Activated CD4-positive, alpha-beta memory T cell treated with anti-CD3 and anti-CD28 coated beads for 36 hours (primary cell): ENCODE measurements at places on chromosomes 5 and 9. TPM values are rescaled to one million over a fixed set of nuclear protein-coding genes. Genes with fewer than 3 reads are reported as not detected.

Gene F2RL2
- not detected for total RNA-seq

Gene WNT8A
- not detected for total RNA-seq

Gene SLC6A7
- not detected for total RNA-seq

Gene PCAT7
- total RNA-seq, result not detected

Gene C5orf47
- not detected for total RNA-seq

Gene SH2D3C
- total RNA-seq, result 34.5 TPM

DNA sequence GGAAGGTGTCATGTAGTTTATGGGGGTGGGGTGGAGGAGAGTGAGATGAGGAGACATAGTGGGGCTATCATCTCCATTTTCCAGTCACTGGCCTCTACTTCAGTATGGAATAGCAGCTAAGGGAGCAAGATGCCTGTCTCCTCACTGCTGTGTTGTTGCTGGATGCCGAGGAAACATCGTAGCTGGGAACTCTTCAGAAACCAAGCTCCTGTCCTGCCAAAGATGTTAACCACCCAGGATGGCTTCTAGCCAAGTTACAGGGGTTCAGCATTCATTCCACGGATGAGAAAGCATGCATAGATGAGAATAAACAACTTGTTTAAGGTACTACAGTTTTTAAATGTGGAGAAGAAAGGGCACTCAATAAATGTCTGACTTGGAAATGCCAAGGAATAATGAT is 226.5 kb downstream of the ASTN2 start:
- no peaks in the 10 kb centered on the region for H3K27me3 ChIP-seq
- H3K4me3 ChIP-seq, result no peak overlapping the region
- DNase-seq, result no peak
- H3K36me3 ChIP-seq, result no peaks in the 10 kb centered on the region

GRCh38 chr5:10317825-10318682 is 10.4 kb upstream of the CMBL start:
- peak; percentile 22 for DNase-seq
- no peak overlapping the region for H3K4me3 ChIP-seq
- H3K36me3 ChIP-seq, result no peaks in the 10 kb centered on the region
- H3K4me1 ChIP-seq, result peaks cover 5% of the 10 kb centered on the region
- H3K27me3 ChIP-seq, result peaks cover 2% of the 10 kb centered on the region

DNA sequence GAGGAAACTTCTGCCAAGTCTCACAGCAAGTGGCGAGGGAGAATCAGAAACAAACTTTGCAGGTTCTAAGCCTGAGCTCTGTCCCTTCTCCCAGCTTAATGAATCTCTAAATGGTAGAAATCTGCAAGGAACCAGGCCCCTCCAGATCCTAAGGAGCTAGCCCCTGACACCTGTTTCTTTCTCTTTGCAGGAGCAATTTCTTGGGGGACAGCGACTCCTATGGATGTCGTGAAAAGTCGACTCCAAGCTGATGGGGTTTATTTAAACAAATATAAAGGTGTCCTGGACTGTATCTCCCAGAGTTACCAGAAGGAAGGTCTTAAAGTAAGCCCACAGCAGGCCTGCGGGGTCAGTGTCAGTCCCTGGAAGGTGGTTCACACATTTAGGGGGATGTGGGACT is 21.8 kb downstream of the IL9 start:
- no peak for DNase-seq
- H3K36me3 ChIP-seq, result no peaks in the 10 kb centered on the region
- peaks cover 14% of the 10 kb centered on the region for H3K27me3 ChIP-seq
- H3K27ac ChIP-seq, result no peak overlapping the region
- no peak overlapping the region for H3K4me3 ChIP-seq
- H3K4me1 ChIP-seq, result no peaks in the 10 kb centered on the region

- no peaks in the 10 kb centered on the region for H3K36me3 ChIP-seq
- H3K27me3 ChIP-seq, result no peaks in the 10 kb centered on the region
- DNase-seq, result no peak
- H3K4me1 ChIP-seq, result no peaks in the 10 kb centered on the region
- H3K4me3 ChIP-seq, result no peak overlapping the region
- H3K27ac ChIP-seq, result no peak overlapping the region
These were observed 209.1 kb upstream of the KCNN2 start for GRCh38 chr5:114152656-114153360.

- no peak overlapping the region for H3K4me3 ChIP-seq
- DNase-seq, result no peak
- H3K4me1 ChIP-seq, result no peaks in the 10 kb centered on the region
- H3K27ac ChIP-seq, result no peak overlapping the region
- H3K36me3 ChIP-seq, result no peaks in the 10 kb centered on the region
These were observed 180.9 kb upstream of the DAP start for GRCh38 chr5:10941900-10942299.

DNA sequence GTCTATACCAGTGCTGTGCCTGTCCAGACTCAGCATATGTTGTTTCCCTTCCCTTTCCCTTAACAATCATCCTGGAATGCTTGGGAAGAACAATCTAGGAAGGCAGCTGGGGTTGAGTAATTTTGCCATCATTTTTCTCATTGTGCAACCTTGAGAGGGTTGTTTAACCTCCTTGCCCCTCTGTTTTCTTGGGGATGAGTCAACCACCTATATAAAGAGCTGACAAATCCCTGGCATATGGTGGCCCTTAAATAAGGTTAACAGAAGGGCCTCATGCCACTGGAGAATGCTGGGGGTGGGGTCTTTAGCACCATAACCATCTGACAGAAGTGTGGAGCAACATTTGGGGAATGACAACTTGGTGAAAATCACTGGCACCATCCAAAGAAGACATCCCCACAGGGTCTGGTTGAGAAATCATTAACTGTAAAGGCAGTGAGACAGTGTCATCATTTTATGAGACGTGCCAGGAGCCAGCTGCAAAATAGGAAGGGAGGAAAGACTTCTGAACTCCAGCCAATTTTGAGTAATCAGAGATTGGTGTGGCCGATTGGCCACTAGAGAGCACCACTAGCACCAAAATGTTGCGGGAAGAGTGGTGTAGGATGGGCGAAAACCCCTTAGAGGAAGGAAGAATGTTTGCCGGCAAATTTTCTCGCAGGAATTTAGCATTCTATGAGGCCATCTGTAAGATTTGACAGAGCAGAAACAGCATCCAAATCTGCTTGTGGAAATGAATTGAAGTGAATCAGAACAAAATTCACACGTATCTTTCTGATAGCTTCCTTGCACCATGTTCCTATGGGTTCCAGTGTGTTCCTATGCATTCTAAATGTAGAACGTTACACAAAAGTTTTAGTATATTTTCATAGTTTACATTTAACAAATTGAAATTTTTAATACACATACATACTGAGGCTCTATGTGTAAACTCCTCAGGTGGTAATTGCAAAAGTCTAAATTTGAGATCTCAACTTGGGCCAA is 113.8 kb downstream of the MSX2 start:
- no peak for DNase-seq
- H3K27ac ChIP-seq, result no peak overlapping the region
- H3K4me1 ChIP-seq, result no peaks in the 10 kb centered on the region
- H3K4me3 ChIP-seq, result no peak overlapping the region

DNA sequence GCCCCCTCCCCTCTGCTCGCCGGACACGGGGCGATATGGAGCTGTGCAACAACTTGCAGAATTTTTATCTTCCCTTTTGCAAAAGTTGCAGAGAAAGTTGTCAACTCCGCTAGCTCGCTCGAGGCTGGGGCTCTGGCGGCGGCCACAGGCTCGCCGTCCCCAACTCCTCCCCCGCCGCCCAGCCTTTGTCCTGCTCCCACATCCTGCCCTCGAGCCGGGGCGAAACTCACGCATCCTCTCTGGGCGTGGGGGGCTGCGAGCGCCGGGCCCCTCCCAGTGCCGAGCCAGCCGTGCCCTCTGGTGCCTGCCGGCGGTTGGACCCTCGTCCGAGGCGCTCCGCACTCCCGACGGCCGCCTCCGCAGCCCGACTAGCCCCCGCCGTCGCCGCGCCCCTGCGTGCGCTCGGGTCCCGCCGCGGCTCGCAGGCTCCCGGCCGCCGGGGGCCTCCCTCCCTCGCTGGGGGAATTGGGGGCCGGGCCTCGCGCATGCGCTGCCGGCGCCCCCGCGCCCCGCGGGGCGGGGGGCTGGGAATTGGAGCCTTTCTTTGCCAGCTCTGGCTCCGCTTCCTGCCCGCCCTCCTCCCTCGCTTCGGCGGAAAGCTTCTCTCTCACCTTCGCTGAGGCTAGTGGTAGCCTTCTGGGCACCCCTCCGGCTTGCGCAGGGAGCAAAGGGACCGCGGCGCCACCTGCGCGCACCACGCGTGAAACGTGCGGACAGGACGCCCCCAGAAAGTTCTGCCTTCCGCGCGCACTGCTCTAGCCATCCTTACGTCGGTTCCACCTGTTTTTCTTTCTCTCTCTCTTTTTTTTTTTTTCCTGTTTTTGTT is at the start of gene CCNJL:
CCNJL (minus strand) TSS at position 431 of the 826 bp plus-strand sequence. CDS start 641 bp downstream, outside the sequence.
- H3K4me3 ChIP-seq, result peak within 1 kb of the TSS; percentile 38
- H3K36me3 ChIP-seq, result no peaks in the 10 kb centered on the region
- no peak for DNase-seq
- H3K4me1 ChIP-seq, result peaks cover 7% of the 10 kb centered on the region
- H3K27me3 ChIP-seq, result peaks cover 57% of the 10 kb centered on the region
- H3K27ac ChIP-seq, result no peak within 1 kb of the TSS

- no peaks in the 10 kb centered on the region for H3K36me3 ChIP-seq
- H3K27ac ChIP-seq, result no peak overlapping the region
- H3K4me1 ChIP-seq, result peaks cover 4% of the 10 kb centered on the region
- no peak for DNase-seq
These were observed 21.5 kb upstream of the TGFBI start for GRCh38 chr5:136007271-136007670.

DNA sequence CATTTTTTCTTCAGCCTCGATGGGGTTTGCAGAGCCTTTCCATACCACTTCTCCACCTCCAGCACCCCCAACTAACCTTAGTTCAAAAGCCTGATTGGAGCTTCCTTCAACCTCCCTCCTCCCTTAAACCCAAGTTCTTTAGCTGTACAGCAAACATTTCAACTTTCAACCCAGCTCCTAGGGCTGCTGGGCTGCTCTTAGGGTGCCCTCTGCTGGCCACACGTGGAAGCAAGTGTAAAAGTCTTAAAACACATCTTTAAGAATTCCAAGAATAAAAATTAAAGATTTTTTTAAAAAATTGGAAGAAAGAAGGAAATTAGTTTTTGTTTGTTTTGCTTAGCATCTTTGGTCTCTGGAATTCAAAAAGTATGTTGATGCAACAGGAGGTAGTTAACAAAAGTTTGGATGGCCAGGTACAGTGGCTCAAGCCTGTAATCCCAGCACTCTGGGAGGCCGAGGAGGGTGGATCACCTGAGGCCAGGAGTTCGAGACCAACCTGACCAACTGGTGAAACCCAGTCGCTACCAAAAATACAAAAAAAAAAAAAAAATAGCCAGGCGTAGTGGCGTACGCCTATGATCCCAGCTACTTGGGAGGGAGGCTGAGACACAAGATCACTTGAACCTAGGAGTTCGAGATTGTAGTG is 15.5 kb upstream of the HSD17B3 start:
- H3K4me1 ChIP-seq, result no peaks in the 10 kb centered on the region
- peaks cover 11% of the 10 kb centered on the region for H3K36me3 ChIP-seq
- H3K27ac ChIP-seq, result no peak overlapping the region
- H3K4me3 ChIP-seq, result no peak overlapping the region
- H3K27me3 ChIP-seq, result no peaks in the 10 kb centered on the region

GRCh38 chr5:132692632-132692967 is 18.8 kb downstream of the IL4 start:
- no peak overlapping the region for H3K4me3 ChIP-seq
- peaks cover 25% of the 10 kb centered on the region for H3K4me1 ChIP-seq
- H3K27ac ChIP-seq, result no peak overlapping the region
- H3K36me3 ChIP-seq, result peaks cover 7% of the 10 kb centered on the region
- DNase-seq, result no peak
- no peaks in the 10 kb centered on the region for H3K27me3 ChIP-seq
